ENCODE measurements at places on chromosomes 16 and 17.

DNA sequence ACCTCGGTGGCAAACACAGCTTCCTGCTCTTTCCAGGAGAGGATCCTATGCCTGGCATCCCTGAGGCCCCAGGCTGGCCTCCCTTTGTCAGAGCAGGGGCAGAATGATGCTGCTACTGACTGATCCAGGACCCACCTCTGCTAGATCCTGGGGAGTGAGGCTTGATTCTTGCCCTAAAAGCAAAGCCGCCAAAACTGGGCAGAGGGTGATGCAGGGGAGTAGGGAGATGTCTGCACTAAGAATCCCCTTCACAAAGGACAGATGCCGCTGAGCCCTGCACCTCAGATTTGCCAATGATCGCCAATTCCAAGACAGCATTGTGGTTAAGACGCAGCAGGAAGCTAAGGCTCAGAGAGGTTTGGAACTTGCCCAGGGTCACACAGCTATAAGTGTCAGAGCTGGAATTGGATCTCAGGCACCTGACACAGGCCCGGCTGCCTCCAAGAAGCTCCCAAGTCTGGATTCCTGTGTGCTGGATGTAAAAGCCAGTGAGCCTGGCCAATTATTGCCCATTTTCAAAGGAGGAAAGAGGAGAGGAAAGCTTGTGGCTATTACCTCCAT lies 60.7 kb upstream of the TNRC6C start:
- no peak for DNase-seq

GRCh38 chr17:39357986-39358385 lies 43.4 kb downstream of the FBXL20 start:
- DNase-seq, result no peak

- DNase-seq, result no peak
Observed at GRCh38 chr16:77928096-77928495, 94.3 kb upstream of the CLEC3A start.

- DNase-seq, result peak; percentile 89
Observed at GRCh38 chr17:78343543-78344201, 16.2 kb downstream of the SOCS3 start.

DNA sequence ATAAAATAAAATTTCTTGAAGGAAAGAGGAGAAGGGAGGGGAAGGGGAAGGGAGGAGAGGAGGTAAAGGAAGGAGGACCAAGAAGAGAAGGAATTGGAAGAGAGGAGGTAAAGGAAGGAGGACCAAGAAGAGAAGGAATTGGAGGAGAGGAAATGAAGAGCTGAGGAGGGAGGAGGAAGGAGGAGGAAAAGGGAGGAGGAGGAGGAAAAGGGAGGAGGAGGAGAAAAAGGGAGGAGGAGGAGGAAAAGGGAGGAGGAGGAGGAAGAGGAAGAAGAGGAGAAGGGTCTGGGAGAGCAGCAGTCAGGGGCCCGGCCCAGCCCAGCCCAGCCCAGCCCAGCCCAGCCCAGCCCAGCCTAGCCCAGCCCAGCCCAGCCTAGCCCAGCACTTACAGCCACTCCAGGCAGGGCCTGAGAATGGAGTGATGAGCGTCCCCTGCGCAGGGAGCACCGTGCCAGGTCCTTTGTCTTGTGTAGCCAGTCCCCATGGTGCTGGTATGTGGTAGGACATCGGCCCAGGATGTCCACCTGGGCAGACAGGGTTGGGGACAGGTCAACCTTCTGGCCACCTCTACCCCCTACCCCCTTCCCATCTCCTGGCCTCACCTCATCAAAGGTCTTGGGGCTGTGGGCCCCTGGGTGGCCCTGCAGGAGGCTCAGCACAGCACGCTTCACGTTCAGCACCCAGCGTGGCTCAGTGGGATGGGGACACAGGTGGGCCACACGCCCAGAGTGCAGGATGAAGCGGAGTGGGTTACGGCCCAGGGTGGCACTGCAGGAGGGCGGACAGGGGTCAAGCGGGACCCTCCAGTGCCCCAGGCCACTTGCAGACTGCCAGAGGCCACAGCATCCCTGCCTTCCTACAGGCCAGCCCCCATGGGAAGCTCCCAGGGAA lies 70.9 kb downstream of the LITAF start:
- DNase-seq, result no peak

- peak; percentile 37 for DNase-seq
Observed at GRCh38 chr16:19884611-19885450, at the start of gene GPRC5B. Gene GPRC5B, minus strand, starts transcription at chr16:19884848. Its CDS starts 12,003 bp downstream, at chr16:19872845.

GRCh38 chr16:10579965-10580882 lies at the start of gene EMP2:
Gene EMP2, minus strand, starts transcription at chr16:10580598. Its CDS starts 32,981 bp downstream, at chr16:10547617.
- no peak for DNase-seq

DNA sequence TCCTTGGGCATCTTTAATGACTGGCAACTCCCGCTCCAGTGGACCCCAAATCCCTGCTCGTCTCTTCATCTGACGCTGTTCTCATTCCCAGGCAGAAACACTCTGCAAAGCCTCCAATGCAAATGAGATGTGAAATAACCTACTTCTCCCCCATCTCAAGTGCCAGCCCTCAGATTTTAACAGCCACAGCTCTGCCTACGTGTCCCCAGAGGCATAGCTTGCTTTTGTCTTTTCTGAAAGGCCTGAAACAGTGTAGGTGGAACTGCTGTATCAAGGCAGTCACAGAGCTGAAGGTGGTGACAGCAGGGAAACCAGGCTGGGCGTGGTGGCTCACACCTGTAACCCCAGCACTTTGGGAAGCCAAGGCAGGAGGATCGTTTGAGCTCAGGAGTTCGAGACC lies 14.7 kb downstream of the RPH3AL start:
- no peak for DNase-seq

GRCh38 chr16:50627419-50627818 lies 53.7 kb downstream of the SNX20 start:
- DNase-seq, result peak; percentile 83

DNA sequence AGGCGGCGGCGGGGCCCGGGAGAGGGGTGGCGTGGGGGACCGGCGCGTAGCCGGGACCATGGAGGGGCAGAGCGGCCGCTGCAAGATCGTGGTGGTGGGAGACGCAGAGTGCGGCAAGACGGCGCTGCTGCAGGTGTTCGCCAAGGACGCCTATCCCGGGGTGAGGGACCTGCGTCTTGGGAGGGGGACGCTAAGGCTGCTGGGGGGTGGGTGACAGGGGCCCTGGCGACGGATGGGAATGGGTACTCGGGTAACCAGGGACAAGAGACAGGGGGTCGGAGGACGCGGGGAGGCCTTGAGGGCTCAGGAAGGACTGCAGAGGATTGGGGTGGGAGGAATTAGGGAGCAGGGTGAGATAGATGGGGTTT lies 243 bp downstream of the RND2 start:
- no peak for DNase-seq

DNA sequence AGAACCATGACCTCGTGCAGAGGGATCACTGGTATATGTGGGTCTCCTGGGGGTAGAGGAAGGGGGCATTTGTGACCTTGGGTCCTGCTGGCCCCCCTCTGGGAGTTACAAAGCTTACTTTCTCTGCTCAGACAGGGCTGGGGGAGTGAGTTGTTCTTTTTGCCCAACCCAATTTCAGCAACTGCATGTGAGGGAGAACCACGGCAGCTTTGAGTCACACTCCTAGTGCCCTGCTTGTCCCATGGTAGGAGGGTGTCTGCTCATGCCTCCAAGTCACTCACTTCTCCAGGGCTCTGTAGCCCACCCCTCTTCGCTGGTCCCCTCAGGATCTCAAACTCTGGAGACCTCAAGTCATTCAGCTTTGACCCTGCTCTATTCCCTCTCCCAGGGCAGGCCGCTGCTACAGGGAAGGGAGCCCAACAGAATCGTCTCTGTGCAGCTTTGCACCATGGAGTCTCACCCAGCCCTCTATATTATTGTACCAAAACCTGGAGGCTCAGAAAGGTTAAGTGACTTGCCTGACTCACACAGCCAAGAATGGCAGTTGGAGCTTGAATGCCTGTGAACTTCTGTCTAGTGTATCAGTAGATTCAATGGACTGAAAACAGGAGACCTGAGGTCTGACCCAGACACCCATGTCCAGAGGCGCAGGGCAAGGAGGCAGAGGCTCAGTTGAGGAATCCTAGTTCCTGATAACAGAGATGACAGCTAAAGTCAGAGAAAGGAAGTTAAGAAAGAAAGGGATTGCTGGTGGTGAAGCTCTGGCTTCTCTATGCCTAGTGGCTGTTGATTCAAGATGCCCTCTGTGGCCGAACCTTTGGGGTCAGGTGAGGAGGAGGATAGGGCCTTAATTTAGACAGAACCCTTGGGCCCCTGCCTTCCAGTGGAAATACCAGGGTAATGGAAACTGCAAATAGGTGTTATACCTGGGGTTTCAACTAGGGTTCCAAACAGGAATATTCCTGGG lies 14.6 kb upstream of the ETV4 start:
- DNase-seq, result no peak

GRCh38 chr16:54928411-54929089 lies 2.1 kb upstream of the IRX5 start:
- peak; percentile 77 for DNase-seq

DNA sequence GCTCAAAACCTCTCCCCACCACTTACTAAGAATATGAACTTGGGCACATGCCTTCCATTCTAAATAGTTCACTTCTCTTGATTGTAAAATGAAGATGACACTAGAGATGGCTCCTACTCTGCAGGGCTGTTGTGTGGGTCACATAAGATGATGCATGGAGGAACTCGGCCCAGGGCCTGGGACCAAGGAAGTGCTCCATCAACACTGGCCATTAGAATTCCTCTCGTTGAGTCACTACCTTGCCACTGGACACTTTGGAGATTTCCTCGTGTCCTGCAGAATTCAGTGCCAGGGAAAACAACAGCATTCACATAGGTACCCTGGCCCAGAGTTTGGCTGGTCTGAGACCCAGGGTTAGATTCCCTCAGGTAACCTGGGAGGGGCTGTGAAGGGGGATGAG lies 18.6 kb downstream of the HNF1B start:
- DNase-seq, result no peak

- no peak for DNase-seq
Observed at GRCh38 chr17:8924595-8924994, 40.9 kb downstream of the PIK3R5 start.

GRCh38 chr16:88773812-88774291 lies 11.2 kb downstream of the PIEZO1 start:
- DNase-seq, result no peak

DNA sequence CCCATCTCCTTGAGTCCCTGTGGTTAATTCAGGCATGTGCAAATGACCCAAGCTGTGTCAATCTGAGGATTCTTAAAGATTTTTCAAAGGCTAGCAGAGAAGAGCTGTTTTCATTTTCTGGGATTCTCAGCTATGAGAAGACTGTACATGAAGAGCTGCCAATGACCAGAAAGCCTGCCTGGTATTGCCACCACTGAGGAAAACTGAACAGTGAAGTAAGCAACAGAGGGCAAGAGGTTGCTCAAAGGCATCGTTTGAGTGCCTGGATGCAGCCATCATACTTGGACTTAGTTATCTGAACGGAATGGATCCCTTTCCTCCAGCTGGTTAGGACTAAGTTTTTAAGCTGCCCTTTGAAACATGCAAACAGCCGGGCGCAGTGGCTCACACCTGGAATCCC lies 38.4 kb downstream of the FAM20A start:
- DNase-seq, result no peak

GRCh38 chr16:85629853-85630252 lies 16.7 kb downstream of the GSE1 start:
- no peak for DNase-seq

DNA sequence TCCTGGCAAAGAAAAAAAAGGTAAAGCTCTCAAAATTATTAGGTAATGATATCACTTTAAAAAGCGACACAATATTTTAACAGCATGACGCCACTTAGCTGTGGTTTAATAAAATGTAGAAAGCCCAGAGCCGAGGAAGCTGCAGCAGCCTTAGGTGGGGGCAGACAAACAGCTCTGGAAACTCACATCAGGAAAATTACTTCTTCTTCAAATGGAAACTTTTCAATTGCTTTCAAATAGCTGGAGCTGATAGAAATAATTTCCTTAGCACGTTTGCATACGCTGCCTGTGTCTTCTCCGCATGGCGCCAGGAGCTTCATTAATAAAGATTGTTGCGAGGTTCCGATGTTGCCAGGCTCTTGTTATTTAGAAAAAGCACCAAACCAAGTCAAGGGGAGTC lies 835.3 kb upstream of the EEF2KMT start:
- DNase-seq, result no peak

DNA sequence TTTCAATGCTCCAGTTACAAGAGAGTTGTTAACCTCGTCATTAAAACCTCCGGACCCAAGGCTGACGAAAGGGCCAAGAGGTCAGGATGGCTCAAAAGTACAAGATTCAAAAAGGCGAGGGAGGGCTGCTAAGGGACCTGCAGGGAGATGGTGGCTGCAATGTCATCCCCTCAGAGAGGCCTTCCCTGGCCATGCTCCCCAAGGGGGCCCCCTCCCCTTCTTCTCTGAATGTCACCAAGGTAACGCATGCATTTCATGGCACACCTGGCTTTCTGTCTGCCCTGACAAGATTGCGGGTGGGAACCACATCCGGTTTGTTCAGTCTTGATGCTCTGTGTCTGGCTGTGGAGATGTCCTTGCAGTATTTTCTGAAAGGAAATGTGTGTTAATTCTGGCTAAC lies 89.9 kb downstream of the C16orf78 start:
- DNase-seq, result peak; percentile 89

DNA sequence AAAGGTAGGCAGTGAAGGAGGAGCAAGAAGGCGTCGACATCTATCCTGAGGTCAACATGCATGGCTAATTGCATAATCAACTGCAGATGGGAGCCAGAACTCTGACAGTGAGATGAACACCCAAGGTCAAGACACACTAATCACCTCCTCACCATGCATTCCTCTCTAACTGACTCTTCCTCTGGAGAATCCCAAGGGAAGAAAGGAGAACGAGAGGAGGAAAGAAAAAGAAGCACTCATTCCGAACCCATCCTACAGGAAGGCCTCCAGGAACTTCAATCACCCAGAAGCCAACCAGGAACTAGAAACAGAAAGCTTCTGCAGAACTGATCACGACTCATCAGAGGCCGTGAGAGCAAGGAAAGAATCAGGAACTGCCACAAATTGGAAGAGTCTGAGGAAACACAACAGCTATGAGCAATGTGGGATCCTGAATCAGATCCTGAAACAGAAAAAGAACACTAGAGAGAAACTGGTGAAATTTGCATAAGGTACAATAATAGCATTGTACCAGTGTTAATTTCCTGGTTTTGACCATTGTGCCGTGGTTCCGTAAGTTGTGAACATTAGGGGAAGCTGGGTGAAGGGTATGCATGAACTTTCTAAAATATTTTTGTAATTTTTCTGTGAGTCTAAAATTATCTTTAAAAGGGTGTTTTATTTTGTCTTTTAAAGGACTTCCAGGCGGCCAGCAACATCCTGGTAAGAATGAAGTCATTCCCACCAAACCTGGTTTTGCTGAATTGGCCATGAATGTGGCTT lies 10.0 kb upstream of the BEAN1 start:
- DNase-seq, result no peak

DNA sequence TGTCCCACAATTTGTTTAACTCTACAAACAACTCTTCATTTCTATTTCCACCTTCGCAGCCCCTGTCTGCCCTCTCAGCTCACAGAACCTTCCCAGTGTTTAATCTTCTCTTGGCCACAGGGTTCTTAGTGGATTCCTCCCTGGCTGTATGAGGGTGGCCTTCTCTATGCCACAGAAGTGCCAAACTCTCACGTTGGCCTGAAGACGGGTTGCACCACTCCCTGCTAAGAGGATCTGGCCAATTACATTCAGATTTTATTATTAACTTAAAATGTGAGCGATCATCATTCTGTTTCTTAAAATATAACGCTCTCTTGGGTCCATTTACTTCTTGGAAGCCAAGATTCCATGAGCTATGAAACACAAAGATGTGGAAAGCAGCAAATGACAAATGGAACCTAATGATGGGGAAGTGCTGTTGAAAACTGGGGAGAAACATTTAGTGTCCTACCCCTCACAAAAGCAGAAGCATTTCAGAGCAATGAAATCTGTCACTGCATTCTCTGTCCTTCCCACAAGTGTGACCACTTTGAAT lies 91.3 kb upstream of the NOG start:
- peak; percentile 58 for DNase-seq

- DNase-seq, result peak; percentile 47
Observed at GRCh38 chr17:82283208-82283749, 9.8 kb upstream of the CSNK1D start.

GRCh38 chr16:51085271-51085670 lies 65.8 kb downstream of the SALL1 start:
- DNase-seq, result no peak

Measured in common myeloid progenitor, CD34-positive (primary cell).